Caco-2 (cell line): ENCODE measurements at places on chromosomes 12 and 14. TPM values are rescaled to one million over a fixed set of nuclear protein-coding genes. Genes with fewer than 3 reads are reported as not detected.
A peak's percentile ranks its signal among the peaks of the same experiment; 100 is the strongest.

- H3K27ac ChIP-seq, result no peak overlapping the region
- H3K4me1 ChIP-seq, result no peaks in the 10 kb centered on the region
- no peak for DNase-seq
- no peaks in the 10 kb centered on the region for H3K36me3 ChIP-seq
- H3K27me3 ChIP-seq, result no peaks in the 10 kb centered on the region
- H3K4me3 ChIP-seq, result no peak overlapping the region
Measured at GRCh38 chr14:61215222-61216020, 65.7 kb downstream of the TMEM30B start.

- H3K36me3 ChIP-seq, result no peaks in the 10 kb centered on the region
- DNase-seq, result peak; percentile 23
- H3K27me3 ChIP-seq, result no peaks in the 10 kb centered on the region
- peaks cover 13% of the 10 kb centered on the region for H3K4me1 ChIP-seq
- peak overlapping the region; percentile 32 for H3K27ac ChIP-seq
Measured at GRCh38 chr14:51004801-51005526, 60.7 kb upstream of the PYGL start.

DNA sequence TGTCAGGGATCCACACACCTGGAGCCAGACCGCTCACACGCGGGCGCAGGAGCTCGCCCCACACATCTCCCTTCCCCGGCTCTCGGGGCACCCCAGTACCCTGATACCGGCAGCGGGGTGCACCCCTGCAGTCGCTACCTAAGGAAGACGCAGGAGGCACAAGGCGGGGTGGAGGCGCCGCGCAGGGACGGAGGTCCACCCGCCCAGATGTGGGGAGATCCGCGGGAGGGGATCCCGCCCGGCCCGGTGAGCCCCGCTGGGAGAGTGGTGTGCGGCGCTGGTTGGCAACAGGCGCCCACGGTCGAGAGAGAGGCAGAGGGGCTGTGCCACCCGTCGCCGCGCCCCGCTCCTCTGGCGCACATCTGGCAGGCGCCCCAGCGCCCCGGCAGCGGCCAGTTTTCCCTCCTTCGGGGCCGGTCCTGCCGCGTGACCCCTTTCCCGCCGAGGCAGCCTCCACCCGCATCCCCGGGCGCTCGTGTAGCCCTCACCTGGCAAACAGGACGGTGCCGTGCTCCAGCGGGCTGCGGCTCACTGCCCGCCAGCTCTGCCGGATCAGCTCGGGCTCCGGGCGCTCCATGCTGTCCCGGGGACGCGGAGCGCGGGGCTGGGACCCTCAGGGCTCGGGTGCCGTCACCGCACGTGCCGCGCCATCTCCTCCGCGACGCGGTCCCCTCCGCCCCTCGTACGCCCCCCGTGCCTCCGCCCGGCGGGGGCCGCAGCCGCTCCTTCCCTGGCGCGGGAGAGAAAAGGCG lies 469 bp downstream of the NGB start:
- H3K27ac ChIP-seq, result no peak overlapping the region
- no peaks in the 10 kb centered on the region for H3K36me3 ChIP-seq
- no peak for DNase-seq
- H3K4me3 ChIP-seq, result no peak overlapping the region
- H3K27me3 ChIP-seq, result no peaks in the 10 kb centered on the region

DNA sequence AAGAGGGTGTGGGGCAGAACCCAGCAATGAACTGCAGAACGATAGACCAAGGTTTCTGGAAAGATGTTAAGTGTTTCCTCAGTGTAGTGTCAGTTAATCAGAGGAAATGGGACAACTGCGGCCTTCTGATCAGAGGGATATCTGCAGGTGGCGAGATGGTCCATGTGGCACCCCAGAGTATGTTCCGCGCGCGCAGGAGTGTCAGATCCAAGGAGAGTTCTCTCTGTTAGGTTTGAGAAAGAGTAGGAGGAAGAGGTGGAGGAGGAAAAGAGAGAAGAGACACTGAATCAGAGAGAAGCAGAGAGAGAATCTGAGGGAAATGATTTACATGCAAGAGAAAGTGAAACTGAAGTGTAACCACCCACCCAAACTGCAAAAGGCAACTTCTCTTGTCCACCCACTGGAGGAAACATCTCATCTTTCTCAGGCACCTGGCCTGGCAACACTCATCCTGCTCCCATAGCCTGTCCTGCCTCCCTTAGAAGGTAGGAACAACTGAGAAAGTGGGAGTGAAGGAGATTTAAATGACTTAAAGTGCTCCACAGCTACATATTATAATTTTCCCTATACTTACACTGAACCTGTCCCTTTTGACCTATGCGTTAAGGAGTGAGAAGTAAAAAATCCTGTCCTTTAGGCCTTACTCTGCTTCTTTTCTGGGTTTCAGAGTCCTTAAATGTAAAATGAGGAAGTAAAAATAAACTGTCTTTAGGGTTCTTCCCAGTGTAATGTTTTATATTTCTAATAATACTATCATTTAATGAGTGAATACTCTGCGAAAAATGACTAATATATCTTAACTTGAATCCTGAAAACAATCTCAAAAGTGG lies 6.8 kb upstream of the TESPA1 start:
- no peaks in the 10 kb centered on the region for H3K4me1 ChIP-seq
- no peak overlapping the region for H3K27ac ChIP-seq
- no peaks in the 10 kb centered on the region; the same call in 1 of the 2 replicates for H3K27me3 ChIP-seq
- no peak for DNase-seq
- no peak overlapping the region for H3K4me3 ChIP-seq
- H3K36me3 ChIP-seq, result no peaks in the 10 kb centered on the region

- no peak overlapping the region for H3K4me3 ChIP-seq
- no peak for DNase-seq
- no peaks in the 10 kb centered on the region; the same call in 1 of the 2 replicates for H3K36me3 ChIP-seq
- H3K4me1 ChIP-seq, result peaks cover 20% of the 10 kb centered on the region; the same call in 1 of the 2 replicates
- no peak overlapping the region for H3K27ac ChIP-seq
Measured at GRCh38 chr12:29008786-29009185, 140.3 kb upstream of the FAR2 start.

- peaks cover 14% of the 10 kb centered on the region for H3K4me1 ChIP-seq
- H3K4me3 ChIP-seq, result no peak overlapping the region
- no peaks in the 10 kb centered on the region for H3K27me3 ChIP-seq
- DNase-seq, result no peak
- H3K27ac ChIP-seq, result peak overlapping the region; percentile 13
Measured at GRCh38 chr12:7483343-7483742, 20.2 kb downstream of the CD163 start.

DNA sequence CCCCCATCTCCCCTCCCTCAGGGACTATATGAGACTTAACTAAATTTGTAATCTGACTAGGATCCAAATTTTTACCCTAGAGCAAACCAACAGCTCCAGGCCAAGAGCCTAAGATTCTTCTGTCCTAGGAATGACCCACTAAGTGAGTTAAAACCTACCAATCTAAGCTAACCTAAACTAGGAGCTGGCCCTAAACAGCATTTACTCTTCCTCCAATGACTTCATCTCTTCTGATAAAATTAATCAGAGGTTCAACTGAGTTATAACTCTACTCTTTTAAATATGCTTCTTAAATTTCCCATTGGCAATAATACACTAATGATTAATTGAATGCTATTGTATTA lies 39.9 kb upstream of the TMPO start:
- H3K27me3 ChIP-seq, result no peaks in the 10 kb centered on the region
- H3K4me1 ChIP-seq, result peaks cover 6% of the 10 kb centered on the region; the same call in 1 of the 2 replicates
- H3K27ac ChIP-seq, result peak overlapping the region; percentile 93
- H3K4me3 ChIP-seq, result no peak overlapping the region
- DNase-seq, result no peak
- H3K36me3 ChIP-seq, result no peaks in the 10 kb centered on the region

DNA sequence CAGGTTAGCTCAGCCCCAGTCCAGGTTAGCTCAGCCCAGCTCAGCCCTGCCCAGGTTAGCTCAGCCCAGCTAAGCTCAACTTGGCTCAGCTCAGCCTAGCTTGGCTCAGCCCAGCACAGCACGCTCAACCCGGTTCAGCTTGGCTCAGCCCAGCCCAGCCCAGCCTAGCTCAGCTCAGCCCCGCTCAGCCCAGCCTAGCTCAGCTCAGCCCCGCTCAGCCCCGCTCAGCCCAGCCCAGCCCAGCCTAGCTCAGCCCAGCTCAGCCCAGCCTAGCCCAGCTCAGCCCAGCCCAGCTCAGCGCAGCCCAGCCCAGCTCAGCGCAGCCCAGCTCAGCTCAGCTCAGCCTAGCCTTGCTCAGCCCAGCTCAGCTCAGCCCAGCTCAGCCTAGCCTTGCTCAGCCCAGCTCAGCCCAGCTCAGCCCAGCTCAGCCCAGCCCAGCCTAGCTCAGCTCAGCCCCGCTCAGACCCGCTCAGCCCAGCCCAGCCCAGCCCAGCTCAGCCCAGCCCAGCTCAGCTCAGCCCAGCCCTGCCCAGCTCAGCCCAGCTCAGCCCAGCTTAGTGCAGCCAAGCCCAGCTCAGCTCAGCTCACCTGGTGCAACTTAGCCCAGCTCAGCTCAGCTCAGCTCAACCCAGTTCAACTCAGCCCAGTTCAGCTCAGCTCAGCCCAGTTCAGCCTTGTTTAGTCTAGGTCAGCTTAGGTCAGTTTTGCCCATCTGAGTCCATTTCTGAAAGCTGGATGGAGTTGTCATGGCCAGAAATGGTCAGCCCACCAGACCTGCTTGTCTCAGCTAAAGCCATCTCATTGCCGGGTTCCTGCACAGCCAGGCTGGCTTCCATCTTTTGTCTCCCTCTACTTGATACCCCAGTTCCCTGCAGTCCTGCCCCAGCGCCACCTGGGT lies 333.6 kb downstream of the TMEM121 start:
- no peak overlapping the region for H3K4me3 ChIP-seq
- H3K27me3 ChIP-seq, result no peaks in the 10 kb centered on the region
- DNase-seq, result no peak
- H3K36me3 ChIP-seq, result no peaks in the 10 kb centered on the region

DNA sequence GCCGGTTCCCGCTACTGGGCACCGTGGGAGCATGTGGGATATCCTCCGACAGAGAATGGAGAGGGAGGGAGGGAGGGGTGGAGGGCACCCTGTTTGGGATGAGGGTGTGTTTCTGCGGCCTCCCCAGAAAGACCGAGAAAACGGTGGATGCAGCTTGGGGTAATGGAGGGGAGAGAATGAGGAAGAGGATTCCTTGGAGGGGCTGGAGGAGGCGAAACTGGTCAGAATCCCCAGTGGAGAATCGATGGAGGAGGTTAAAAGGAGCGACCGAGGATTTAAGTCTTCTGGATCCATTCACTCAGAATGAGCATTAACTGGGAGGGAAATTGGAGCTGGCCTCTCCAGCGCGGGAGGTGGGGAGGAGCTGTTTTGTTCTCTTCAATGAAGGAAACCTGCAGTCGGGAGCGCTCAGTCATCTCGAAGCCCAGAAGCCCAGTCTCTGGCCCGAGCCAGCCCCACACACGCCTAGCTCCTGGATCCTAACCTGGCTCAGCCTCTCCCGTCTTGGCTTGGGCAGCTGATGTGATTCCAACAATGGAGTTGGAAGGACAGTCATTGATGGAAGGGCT lies 581 bp downstream of the ARG2 start:
- no peaks in the 10 kb centered on the region for H3K36me3 ChIP-seq
- peak overlapping the region; percentile 63 for H3K4me3 ChIP-seq
- DNase-seq, result peak; percentile 41
- peak overlapping the region; percentile 97 for H3K27ac ChIP-seq
- peaks cover 5% of the 10 kb centered on the region; the same call in 1 of the 2 replicates for H3K4me1 ChIP-seq
- no peaks in the 10 kb centered on the region for H3K27me3 ChIP-seq

- H3K36me3 ChIP-seq, result no peaks in the 10 kb centered on the region
- no peak overlapping the region for H3K27ac ChIP-seq
- peaks cover 11% of the 10 kb centered on the region for H3K4me1 ChIP-seq
- no peaks in the 10 kb centered on the region for H3K27me3 ChIP-seq
Measured at GRCh38 chr14:22526218-22526617, 62.8 kb downstream of the DAD1 start.

GRCh38 chr14:52175982-52176502 lies 91.5 kb upstream of the PTGDR start:
- H3K4me1 ChIP-seq, result peaks cover 18% of the 10 kb centered on the region
- no peak overlapping the region for H3K27ac ChIP-seq
- no peaks in the 10 kb centered on the region; the same call in 1 of the 2 replicates for H3K36me3 ChIP-seq
- H3K27me3 ChIP-seq, result no peaks in the 10 kb centered on the region
- no peak overlapping the region for H3K4me3 ChIP-seq

GRCh38 chr12:49971141-49971540 lies 1.6 kb upstream of the AQP6 start:
- H3K36me3 ChIP-seq, result no peaks in the 10 kb centered on the region
- H3K27ac ChIP-seq, result no peak overlapping the region
- peaks cover 11% of the 10 kb centered on the region for H3K4me1 ChIP-seq
- H3K4me3 ChIP-seq, result no peak overlapping the region
- DNase-seq, result peak; percentile 20

DNA sequence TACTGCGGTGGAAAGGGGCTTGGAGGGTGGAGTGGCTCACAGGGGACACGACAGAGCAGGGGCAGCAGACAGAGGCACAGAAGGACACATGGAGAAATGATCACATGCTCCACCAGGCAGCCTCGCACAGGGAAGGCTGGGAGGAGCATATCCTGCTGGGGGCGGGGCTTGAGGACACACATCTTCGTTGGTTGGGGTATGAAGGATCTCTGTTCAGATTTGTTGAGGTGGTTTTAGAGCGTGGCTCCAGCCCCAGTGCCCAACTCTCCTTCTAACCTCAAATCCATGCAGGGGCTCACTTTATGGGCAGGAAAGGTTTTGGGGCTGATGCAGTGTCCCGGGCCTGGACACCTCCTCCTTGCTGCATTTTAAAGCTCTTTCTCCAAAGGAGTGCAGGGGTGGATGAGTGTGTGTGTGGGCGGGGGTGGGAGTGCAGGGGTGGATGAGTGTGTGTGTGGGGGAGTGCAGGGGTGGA lies 733 bp upstream of the P3H3 start:
- no peak overlapping the region for H3K27ac ChIP-seq
- no peaks in the 10 kb centered on the region; the same call in 1 of the 2 replicates for H3K27me3 ChIP-seq
- no peaks in the 10 kb centered on the region; the same call in 1 of the 2 replicates for H3K36me3 ChIP-seq
- no peak overlapping the region for H3K4me3 ChIP-seq

DNA sequence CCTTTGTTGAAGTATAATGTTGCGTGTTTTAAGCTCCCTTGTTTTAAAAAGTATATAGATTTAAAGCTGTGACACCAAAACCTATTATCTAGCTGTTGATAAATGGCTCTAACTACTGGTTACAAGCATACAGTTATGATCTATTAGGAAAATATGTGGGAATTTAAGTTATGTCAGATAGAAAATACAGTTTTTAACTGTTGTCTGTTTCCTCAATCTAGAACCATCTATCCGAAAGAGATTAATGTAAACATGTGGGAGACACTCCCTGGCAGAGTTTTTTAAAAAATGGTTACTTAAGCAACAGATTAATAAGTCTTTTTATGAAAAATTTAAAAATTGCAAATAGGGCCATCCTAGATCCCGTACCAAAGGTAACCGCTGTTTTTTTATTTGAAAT lies 8.2 kb downstream of the RPL36AL start:
- H3K4me3 ChIP-seq, result no peak overlapping the region
- H3K27me3 ChIP-seq, result no peaks in the 10 kb centered on the region
- peaks cover 4% of the 10 kb centered on the region; the same call in 1 of the 2 replicates for H3K4me1 ChIP-seq
- no peak overlapping the region for H3K27ac ChIP-seq
- H3K36me3 ChIP-seq, result no peaks in the 10 kb centered on the region

- no peaks in the 10 kb centered on the region for H3K27me3 ChIP-seq
- no peak for DNase-seq
- H3K4me1 ChIP-seq, result no peaks in the 10 kb centered on the region
- H3K27ac ChIP-seq, result no peak overlapping the region
- H3K4me3 ChIP-seq, result no peak overlapping the region
Measured at GRCh38 chr14:61866932-61867920, 105.0 kb downstream of the SNAPC1 start.

The CISTR gene
- not detected in 2 replicates for total RNA-seq

The CLEC6A gene
- not detected in 2 replicates for total RNA-seq

The CCDC38 gene
- not detected in 2 replicates for total RNA-seq

The TRIM9 gene
- total RNA-seq, result 2.7 and 3.0 TPM in 2 replicates

The SLC38A6 gene
- 10.2 and 11.5 TPM in 2 replicates for total RNA-seq

The RERG gene
- total RNA-seq, result 0.37 TPM in 1 of 2 replicates, not detected in the other
